Colonic mucosa (tissue), 4 donors: ENCODE measurements at places on chromosomes 13 and 19. TPM values are rescaled to one million over a fixed set of nuclear protein-coding genes. Genes with fewer than 3 reads are reported as not detected.

GRCh38 chr13:113585896-113586295 is 1.3 kb downstream of the TFDP1 start:
- peak; percentile 16 for DNase-seq

- DNase-seq = no peak
Observed at GRCh38 chr19:31118287-31118955, 230.8 kb downstream of the TSHZ3 start.

GRCh38 chr13:33205224-33205623 is 80.3 kb downstream of the STARD13 start:
- no peak for DNase-seq

ZNF296 gene
- total RNA-seq = 7.0 TPM

GRCh38 chr13:87884884-87885283 is 213.7 kb downstream of the SLITRK5 start:
- DNase-seq = no peak

- DNase-seq = no peak
Observed at GRCh38 chr19:4518345-4519171, at the start of gene PLIN4. Gene PLIN4, minus strand, starts transcription at chr19:4518486. Its CDS starts 214 bp downstream, at chr19:4518272.

DNA sequence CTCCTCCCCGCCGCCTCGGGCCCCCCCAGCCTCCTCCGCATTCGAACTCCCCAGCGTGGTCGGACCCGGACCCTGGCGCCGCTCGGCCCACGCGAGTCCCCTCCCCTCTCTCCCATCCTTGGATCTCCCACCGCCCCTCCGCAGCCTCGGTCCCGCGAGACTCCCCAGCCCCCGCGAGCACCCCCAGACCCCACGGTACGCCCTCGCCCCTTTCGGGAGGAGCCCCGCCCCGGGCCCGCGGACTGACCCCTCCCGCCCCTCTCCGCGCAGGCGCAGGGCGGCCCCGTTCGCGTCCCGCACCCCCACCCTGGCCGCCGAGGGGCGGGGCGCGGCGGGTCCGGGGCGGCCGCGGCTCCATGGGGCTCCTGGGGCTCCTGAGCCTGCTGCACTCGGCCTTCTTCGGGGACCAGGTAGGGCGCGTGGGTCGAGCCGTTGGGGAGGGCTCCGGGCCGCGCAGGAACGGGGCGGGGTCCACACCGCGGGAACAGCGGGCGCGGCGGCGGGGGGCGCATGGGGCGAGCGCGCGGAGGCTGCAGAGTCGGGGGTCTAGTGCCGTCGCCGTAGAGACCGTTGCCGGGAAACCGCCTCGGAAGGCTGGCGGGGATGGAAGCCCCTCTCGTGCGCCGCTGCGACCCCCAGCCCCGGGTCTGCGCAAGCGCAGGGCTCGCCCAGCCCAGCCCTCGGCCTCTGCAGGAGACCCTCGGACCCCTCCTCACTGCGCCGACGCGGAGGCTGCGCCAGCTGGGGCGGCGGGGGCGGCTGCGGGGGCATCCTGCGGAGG is 3.8 kb upstream of the APC2 start:
- DNase-seq = no peak

- no peak for DNase-seq
Observed at GRCh38 chr13:112376050-112376681, at the start of gene SPACA7. Gene SPACA7, plus strand, starts transcription at chr13:112376355. Its CDS starts 31 bp downstream, at chr13:112376386.

DNA sequence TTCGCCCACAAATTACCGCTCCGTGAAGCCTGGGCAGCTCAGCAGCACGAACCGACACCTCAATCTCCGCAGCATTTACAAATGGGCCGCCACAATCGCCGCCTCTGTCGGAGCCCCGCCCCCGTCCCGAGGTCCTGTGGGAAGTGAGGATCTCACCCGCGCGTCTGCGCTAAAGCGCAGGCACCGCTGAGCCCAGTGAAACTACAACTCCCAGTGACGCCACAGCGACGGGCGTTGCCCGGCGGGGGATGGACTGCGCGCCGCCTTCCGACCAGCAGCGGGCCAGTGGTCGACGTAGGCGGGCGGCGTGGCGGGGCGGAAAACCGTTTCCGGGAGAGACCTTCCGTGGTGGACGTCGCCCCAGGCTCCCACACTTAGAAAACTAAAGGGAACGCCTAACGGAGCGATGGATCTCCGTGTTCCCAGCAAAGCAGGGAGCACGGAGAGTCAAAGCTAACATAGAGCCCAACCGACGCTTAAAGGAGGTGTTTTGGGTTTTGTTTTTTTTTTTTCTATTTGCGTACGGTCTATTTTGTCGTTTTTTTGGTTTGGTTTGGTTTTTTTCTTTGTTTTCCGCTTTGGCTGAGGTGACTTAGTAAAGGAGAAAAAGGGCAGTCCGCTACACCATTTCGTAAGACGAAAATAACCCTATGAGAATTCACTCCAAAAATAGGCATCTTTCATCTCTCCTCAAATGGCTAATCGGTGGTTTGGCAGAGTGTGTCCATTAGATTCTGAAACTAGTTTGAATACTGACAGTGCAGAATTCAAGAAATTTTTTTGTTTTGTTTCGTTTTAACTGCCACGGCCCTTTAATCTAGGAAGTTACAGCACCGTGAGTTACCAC is 159.0 kb downstream of the RNF17 start:
- DNase-seq = peak; percentile 98

DNA sequence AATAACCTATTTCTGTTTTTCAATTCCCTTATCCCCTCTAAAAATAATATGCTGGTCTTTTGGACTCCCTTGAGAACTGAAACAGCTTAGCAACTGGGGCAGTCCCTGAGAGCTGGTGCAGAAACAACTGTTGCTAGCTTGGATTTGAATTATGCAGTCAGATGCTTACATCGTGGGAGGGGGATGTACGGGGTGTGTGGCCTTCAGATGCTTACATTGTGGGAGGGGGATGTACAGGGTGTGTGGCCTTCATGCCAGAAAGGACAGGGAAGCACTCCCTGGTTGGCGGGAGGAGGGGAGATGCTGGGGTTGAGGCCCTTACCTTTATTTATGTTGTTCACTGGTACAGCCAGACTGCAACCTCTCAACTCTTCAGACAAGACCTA is 25.6 kb downstream of the LRCH1 start:
- DNase-seq = no peak

DPF1 gene
- not detected for total RNA-seq

CPAMD8 gene
- total RNA-seq = 3.5 TPM

DNA sequence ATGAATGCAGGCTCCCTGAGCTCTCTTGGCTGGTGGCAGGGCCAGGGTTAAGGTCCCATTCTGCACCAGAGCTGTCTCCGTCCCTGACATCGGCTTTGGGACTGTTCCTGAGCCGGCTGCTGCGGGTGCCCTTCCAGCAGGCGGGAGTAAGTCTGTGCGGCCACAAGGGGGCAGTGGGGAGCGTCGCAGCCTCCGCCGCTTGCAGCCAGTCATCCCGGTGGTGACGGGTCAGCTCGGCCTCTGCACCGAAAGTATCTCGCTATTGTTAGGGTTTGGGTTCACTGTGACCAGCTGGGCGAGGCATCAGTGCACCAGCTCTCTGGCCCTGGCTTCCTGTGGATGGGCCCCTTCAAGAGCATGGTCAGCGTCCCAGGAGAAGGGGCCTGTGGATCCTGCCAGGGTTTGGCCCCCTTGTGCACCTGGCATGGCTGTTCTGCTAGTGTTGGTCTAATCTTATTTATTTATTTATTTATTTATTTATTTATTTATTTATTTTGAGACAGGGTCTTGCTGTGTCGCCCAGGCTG is 15.1 kb downstream of the NDUFB7 start:
- peak; percentile 76 for DNase-seq

- no peak for DNase-seq
Observed at GRCh38 chr13:26548205-26548765, 9.2 kb upstream of the WASF3 start.

DNA sequence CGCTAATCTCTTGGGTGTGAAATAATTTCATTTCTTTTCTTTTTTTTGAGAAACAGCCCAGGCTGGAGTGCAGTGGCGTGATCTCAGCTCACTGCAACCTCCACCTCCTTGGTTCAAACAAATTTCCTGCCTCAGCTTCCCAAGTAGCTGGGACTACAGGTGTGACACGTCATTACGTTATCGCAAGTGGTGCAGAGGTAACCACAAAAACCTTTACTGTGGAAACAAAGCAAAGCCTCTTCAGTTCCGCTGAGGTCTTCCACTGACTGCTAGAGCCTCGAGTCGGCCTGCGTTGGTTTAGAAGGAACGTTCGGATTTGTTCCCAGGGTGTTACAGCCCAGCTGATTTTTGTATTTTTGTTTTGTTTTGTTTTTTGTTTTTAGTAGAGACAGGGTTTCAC is 2.0 kb upstream of the ZNF784 start:
- DNase-seq = no peak

DNA sequence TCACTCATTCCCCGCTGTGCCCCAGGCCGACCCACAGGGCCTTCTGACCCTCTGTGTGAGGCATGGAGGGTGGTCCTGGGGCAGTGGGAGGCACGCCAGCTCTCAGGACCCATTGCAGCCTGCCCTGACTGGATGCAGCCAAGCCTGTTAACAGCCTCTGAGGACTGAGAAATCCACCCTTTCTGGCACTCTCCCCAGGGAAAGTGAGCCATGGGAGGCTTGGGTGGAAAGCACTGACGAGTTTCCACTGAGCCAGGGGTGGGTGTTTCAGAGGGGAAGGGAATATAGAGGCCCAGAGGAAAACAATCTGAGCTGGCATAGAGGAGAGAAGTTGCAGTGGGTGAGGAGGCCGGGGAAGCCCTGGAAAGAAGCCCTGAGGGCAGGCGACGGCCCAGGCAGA is 30.6 kb upstream of the SLC7A10 start:
- no peak for DNase-seq

CYP2S1 gene
- total RNA-seq = 152 TPM

- no peak for DNase-seq
Observed at GRCh38 chr19:46715620-46715974, 1.3 kb downstream of the PRKD2 start.

DNA sequence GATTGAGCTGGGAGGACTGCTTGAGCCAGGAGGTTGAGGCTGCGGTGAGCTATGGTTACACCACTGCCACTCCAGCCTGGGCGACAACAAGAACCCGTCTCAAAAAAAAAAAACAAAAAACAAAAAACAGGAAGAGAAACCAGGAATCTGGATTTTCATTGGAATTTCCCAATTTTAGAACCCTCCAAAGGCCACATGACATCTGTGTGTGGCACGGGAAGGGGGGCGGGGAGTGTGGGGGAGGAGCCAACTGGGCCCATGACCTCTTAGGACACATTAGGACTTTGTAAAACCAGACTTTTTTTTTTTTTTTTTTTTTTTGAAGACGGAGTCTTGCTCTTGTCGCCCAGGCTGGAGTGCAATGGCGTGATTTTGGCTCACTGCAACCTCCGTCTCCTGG is 21.2 kb upstream of the MYDGF start:
- no peak for DNase-seq

DNA sequence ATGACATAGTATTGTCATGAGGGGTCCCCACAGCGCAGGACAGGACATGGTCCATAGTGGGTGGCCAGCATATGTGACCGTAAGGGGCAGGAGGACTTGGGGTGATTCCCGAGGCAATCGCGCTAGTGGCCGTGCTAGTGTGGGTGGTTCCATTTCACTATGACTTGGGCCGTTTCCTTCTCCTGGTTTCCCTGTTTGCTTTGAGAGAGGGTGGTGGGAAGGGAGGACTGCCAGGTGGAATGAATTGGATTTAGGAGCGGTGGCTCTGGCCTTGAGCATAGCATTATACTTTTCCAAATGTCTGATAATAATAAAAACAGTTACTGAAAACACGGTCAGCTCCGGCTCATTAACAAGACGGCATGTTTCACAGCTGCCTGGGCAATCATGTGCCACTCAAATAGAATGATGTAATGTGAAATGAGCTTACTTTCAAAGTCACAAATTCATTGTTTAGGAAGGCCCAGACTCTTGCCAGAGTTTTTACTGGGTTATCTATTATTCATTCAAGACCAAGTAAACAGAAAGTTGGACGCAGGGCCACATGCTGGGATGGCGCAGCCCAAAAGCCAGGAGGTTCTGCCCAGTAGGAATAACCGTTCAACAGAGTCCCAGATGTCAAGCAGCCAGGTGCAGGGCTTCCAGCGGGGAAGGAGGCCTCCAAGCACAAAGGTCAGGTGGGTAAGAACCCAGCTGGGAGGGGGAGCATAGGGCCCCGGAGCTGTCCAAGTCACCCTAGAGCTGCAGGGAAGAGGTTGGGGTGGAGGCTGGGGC is 19.6 kb upstream of the SLC15A1 start:
- no peak for DNase-seq

COL4A1 gene
- total RNA-seq = 97.0 TPM

GRCh38 chr13:45229172-45229571 is 28.3 kb upstream of the KCTD4 start:
- DNase-seq = no peak

DNA sequence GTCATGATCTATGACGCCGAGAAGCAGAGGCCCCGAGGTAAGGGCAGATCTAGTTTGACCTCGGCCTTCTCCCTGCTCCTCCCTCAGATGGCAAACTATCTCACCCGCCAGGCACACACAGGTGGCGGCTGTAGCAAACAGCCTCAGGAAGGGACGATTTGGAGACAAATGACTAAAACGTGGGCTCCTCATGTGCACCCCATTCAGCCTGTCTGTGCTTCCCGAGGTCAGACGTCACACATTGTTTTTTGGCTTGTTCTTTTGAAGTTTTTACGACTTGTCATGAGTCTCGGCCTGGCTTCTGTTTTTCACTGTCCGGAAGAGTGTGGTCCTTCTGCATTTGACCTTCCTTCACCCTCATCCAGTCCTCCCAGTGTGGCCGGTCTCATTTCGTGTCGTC is 15.0 kb downstream of the DAZAP1 start:
- DNase-seq = no peak

DNA sequence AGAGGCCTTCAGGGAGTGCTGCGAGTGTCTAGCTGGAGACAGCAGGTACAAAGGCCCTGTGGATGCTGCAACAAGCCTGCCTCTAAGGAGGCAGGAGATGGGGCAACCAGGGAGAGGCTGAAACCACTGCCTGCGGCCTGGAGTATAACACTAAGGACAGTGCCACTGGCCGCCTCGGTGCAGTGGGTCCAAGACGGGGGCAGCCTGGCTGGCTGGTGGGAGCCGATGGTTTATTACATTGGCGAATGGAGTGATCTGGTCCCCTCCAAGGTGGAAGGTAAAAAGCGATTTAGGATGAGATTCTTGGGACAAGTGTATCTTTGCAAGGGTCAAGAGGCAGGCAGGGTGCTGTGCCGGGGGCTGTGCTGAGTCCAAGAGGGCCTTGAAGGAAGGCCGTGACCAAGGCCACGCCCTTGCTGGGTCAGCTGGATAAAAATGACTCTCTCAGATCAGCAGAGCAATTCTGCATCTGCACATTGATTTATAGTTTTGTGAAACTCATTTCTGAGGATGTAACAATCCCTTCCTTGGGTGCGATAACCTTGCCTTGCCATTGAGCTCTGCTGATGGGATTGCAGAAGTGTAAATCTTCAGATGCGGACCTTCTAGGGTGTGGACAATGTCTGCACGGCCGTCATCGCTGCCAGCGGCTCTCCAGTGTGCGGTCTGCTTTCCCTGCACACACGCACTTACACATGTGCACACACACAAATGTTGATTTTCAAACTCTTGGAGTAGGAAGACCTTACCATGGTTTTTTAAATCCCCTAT is 6.0 kb downstream of the TMEM255B start:
- no peak for DNase-seq

DNA sequence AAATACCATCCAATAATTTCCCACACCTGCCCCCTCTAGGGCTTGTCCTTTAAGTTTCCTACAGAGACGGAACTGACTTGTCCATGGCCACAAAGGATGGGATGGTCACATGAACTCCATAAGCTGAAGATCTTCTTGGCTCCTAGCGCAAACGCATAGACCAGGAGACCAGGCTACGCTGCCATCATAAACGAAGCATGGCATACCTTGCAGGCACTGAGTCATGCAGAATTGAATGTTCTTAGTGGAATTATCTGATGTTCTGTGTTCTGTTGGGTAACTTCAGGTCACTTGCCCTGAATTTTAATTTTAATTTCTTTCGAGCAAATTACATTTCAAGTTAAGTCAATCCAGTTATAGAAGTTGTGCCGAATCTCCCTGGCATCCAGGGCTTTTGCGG is 96.4 kb upstream of the STARD13 start:
- DNase-seq = no peak
